CD4-positive, alpha-beta T cell treated with Interleukin-4 for 1 hour (primary cell): ENCODE measurements at places on chromosomes 4 and X.

DNA sequence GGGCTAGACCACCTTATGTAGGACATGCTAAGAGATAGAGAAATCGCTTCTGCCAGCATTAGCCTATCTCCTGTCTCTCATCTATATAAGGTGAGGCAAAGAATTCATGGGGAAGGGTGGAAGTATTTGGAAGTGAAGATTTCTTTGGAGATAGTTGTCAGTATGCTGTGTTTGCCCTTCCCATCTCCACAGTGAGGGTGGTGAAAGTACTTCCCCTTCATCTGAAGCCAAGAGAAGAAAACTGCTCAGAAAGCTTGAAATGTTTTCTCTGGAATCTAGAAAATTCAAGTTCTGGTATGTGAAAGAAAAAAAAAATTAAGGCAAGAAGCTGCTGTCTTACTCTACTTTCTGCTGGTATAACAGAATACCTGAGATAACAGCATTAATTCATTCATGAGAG lies 12.3 kb upstream of the ADH5 start:
- no peak for DNase-seq

DNA sequence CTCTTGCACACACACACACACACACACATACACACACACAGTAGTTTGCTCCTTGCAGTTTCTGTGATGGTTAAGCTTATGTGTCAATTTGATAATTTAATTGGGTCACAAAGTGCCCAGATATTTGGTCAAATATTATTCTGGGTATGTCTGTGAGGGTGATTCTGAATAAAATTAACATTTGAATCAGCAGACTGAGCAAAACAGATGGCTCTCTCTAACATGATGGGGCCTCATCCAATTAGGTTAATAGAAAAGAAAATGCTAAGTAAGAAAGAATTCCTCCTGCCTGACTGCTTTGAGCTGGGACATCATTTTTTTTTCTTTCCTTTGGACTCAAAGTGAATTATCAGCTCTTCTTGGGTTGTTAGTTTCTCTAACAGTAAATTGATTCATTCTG lies 191.2 kb upstream of the INTU start:
- DNase-seq, result no peak

GRCh38 chr4:97892592-97893266 lies 250.5 kb downstream of the STPG2 start:
- no peak for DNase-seq

GRCh38 chr4:60744767-60745166 lies 455.4 kb upstream of the ADGRL3 start:
- no peak for DNase-seq

GRCh38 chr4:10958226-10958856 lies 273.8 kb upstream of the CLNK start:
- no peak for DNase-seq

GRCh38 chrX:110743679-110744340 lies 51.8 kb downstream of the CHRDL1 start:
- no peak for DNase-seq

- no peak for DNase-seq
These were observed 841 bp downstream of the ACOT9 start for GRCh38 chrX:23742174-23742696.

DNA sequence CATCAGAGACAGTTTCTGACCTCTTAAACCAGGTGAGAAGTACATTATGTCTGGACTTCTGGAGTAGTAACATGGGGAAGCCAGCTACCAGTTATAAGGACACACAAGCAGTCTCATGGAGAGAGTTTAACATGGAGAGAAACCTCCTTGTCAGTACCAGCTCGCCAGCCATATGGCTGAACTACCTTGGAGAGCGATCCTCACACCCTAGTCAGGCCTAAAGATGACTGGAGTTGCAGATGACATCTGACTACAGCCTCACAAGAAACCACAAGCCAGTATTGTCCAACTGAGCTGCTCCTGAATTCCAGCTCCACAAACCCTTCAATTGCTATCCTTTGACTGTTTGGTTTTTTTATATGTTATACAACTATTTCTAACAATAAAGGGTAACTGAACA lies 49.8 kb downstream of the PDHA2 start:
- DNase-seq, result no peak

DNA sequence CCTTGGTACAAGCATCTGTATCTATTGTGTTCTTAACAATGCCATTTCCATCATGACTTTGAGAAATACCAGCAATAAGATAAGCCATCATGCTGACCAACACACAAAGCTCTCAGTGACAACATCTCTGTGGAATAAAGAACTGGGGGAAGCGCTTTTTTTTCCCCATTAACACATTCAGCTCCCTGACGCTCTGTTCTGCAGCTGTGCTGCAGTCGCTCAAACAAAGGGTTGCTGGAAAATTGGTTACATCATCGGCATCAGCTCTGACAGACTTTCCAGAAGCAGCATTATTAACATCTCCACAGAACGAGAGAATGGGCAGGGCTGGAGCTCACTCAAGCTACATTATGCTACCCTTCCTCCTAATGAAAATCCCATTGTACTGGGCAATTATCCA lies 39.9 kb downstream of the DCX start:
- no peak for DNase-seq

GRCh38 chr4:80587871-80588385 lies 252.4 kb downstream of the CFAP299 start:
- DNase-seq, result no peak

DNA sequence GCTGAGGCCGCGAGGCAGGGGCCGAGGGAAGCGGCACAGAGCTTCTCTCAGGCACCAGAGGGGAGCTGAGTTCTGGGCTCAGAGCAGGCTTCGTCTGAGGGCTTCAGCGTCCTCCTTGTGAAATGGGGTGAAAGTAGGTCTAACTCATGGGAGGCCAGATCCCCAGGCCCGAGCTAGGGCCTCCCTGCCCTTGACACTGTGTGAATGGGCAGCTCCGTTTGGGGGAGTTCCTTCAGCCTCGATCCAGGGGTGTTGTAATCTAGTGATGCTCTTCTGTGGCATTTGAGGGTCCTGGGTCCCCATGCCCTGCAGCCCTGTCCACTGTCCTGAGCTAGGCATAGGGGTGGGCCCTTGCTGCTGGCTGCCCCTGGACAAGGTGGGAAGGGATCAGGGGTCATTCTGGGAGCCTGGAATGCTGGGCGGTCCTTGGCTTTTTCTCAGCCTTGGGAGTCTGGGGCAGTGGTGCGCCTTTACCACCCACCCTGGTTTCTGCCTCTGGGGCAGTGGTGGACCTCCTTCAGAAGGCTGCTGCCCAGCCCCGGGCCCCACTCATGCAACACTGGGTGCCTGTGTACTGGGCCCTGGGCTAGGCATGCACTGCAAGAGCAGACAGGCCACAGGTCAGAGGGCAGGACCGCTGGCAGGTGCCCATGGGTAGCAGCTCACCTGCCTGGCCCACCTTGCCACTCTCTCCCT lies 4.1 kb downstream of the SH3BP2 start:
- no peak for DNase-seq

DNA sequence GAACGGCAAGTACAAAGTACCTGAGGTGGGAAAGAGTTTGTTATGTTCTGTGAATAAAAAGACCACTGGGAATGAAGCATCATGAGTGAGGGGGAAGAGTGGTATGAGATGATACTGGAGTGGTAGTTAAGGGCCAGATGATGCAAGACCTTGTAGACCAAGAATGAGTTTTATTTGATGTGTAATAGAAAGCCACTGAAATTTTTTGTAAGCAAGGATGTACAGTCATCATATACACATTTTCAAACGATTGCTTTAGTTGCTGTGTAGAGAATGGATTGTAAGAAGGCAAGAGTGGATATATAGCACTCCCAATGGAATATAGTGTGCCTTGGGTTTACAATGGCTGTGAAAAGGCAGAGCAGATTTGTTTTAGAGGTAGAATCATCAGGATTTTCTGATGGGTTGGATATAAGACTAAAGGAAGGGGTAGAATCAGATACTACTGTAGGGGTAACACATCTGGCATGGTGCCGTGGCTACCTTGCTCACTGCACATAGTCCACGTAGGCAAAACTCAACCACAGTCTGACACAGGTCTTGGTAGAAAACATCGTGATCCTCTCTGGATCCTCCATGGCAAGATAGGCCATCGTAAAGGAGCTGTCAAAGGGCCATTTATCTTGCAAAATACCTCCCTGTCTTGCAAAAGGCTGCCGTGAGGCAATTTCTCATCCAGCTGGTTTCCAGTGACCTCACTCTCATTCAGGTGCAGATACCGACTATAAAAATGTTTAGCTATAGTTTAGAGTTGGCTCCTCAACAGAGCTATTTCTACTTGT lies 14.9 kb downstream of the TIFA start:
- DNase-seq, result no peak

GRCh38 chr4:110073053-110073845 lies 125.2 kb downstream of the ELOVL6 start:
- no peak for DNase-seq

DNA sequence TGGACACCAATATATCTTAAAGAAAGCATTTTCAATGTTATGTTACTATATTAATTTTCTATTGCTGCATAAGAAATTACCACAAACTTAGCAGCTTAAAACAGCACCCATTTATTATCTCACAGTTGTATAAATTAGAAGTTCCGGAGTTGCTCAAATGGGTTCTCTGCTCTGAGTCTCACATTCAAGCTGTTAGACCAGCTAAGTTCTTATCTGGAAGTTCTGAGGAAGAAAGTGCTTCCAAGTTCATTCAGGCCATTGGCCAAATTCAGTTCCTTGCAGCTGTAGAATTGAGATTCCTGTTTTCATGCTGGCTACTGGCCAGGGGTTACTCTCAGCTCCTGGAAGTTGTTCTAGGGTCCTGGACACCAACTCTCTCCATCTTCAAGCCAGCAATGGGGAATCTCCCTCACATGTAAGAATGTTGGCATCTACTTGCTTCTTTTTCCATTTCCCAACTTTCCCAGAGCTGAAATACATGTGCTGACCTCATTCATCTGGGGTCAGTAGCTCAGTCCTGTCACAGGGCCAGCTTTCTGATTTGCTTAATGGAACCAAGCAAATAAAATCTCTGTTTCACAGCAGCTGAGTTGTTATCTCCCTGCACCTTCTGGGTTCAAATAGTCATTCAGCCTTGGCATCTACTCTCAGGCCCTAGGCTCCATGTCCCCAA lies 99.6 kb upstream of the INTU start:
- DNase-seq, result no peak

GRCh38 chr4:1058198-1058996 lies 47.0 kb downstream of the FGFRL1 start:
- DNase-seq, result no peak

DNA sequence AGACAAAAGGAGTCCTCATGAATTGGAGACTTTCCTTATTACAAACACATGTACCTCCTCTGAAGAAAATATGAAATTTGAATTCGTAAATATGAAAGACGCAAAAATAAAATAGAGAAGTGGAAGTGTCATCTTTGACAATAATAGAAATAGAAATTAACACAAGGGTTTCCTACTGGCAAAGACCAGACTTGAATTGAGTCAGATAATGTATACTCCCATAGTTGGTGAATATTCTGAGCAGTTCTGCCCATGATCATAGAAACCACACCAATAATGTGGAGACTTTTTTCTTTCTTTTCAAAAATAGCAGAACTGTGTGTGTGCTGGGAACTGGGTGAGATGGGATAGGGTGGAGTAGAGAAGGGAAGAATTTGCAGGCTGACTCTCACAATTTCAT lies 277.7 kb upstream of the TET2 start:
- no peak for DNase-seq

GRCh38 chr4:48462363-48462762 lies 20.8 kb upstream of the SLC10A4 start:
- DNase-seq, result no peak

DNA sequence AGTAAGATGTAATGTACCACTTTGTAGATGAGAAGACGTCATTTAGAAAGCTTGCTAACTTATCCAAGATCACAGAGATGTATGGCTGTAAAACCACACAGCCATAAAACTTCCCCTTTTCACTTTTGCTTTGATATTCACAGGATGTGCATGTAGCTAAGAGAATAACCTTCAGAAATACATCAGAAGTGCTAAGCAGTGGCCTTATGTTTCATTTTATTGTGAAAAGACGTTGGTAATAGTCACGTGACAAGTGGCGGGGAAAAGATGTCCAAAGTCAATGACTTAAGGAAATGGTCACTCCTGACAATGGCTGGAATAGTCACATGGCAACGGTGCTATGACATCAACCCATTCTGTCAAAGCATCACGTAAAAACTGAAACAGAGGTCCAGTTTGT lies 12.9 kb upstream of the WDR17 start:
- no peak for DNase-seq

GRCh38 chr4:68373513-68373912 lies 23.6 kb upstream of the YTHDC1 start:
- DNase-seq, result peak; percentile 78

GRCh38 chrX:130738638-130739195 lies 164.3 kb downstream of the ENOX2 start:
- no peak for DNase-seq

GRCh38 chr4:5980436-5981155 lies 37.6 kb downstream of the C4orf50 start:
- DNase-seq, result no peak

DNA sequence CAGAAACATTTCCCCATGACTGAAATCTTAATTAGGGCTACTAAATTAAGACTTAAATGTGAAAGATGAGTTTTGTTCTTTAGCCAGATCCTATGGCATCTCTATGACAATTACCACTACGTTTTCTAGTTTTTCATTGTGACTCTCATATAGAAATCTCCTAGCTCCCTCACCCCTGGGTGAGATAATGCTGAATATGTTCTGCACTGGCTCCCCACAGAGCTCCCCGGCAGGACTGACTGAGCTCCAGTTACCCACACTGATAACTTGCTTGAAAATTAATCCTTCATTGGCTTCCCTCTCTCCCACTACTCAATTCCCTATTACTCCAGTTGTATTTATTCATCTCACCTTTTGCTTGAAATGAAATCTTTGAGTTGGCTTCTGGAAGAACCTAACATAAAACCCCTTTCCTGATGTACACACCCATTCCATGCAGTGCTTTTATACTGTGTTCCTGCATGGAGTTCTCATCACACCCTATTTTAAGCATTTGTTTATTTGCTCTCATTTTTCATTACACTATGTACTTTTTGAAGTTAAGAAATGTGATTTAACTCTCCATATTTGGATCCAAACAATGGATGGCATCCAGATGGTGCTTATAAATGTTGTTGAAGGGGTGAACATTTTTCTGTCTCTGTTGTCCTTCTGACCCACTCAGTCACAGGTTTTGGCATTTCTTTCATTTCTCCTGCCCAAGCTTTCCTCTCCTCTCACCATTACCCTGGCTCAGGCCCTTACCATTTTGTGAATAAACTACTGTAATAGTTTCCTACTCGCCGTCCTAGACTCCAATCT lies 623.4 kb downstream of the SPRY1 start:
- DNase-seq, result no peak

- no peak for DNase-seq
These were observed 40.5 kb downstream of the CLDN34 start for GRCh38 chrX:10007621-10008020.

GRCh38 chrX:120309873-120310705 lies 1.2 kb downstream of the TMEM255A start:
- no peak for DNase-seq

DNA sequence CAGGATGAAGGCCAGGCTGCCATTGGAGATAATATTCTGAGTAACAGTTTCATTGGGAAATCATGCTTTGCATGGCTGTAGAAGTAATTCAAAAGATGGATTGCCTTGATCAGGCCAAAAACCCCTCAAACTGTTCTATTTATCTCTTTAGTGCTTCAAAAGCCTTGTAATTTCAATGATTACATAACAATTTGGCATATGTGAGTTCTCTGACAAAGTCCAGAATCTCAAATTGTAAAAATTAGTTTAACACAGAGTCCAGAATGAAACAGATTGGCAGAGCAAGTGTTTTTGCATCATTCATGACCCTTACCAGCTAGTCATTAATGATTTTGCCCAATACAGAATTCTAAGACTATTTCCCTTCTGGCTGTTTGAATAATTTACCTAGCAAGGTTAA lies 347.3 kb downstream of the SPRY1 start:
- DNase-seq, result no peak

- DNase-seq, result no peak
These were observed 34.4 kb upstream of the SLC34A2 start for GRCh38 chr4:25621027-25621930.
